ENCODE measurements at places on chromosomes 1 and 21. TPM values are rescaled to one million over a fixed set of nuclear protein-coding genes. Genes with fewer than 3 reads are reported as not detected.

Gene FCAMR
- not detected for total RNA-seq

Gene ACP6
- total RNA-seq = 6.0 TPM

Gene PKLR
- not detected for total RNA-seq

Gene PTPRC
- 3.5 TPM for total RNA-seq

Gene RGS16
- total RNA-seq = 1.3 TPM

GRCh38 chr1:12595757-12596006 lies 22.3 kb downstream of the DHRS3 start:
- DNase-seq = no peak
